Tibial nerve (tissue), 4 donors: ENCODE measurements at places on chromosomes 2 and 18.

DNA sequence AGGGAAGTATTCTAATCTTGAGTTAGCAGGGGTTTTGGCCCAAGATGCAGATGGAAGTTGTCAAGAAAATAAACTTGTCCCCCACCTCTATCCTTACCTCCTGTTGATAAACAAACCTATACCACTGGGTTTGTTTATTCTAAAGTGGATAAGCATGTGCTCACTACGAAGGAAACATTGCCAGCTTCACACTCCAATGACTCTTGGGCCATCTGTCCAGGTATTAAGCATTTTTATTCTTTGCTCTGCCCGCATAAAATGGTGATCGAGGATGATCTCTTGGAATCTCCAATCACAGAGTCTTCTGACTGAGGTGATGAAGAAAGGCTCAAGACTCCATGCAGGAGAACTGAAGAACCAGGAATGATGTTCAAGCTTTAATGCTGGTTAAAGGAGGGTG, 1908.4 kb upstream of the PIK3C3 start:
- DNase-seq, result no peak

DNA sequence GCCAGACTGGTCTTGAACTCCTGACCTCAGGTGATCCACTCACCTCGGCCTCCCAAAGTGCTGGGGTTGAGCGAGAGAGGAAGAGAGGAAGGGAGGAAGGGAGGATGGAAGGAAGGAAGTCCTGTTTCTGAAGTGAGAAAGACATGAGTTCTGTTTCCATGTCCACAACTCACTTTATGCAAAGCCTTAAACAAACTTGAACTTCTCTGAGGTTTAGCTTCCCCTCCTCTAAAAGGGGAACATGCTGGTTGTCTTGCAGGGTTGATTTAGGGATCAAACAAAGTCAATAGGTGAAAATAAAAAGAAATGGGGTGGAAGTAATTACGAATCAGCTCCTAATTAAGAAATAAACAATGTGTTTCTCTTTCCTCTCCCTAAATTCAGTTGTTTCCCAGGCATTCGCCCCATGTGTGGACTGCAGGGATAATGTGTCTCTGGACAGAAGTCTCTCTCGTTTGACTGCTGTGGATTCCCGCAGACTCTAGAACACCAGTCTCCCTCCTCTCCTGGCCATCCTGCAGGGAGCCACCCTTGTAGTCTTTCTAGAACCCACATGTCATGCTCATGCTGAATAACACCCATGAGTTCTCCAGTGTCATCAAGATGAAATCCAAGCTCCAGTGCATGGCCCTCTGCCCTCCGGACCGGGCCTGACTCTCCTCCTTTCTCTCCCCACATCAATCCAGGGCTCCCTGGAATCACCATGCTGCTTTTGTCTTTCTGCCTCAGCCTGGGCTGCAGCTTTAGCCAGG, 229.3 kb upstream of the TRIB2 start:
- no peak for DNase-seq

DNA sequence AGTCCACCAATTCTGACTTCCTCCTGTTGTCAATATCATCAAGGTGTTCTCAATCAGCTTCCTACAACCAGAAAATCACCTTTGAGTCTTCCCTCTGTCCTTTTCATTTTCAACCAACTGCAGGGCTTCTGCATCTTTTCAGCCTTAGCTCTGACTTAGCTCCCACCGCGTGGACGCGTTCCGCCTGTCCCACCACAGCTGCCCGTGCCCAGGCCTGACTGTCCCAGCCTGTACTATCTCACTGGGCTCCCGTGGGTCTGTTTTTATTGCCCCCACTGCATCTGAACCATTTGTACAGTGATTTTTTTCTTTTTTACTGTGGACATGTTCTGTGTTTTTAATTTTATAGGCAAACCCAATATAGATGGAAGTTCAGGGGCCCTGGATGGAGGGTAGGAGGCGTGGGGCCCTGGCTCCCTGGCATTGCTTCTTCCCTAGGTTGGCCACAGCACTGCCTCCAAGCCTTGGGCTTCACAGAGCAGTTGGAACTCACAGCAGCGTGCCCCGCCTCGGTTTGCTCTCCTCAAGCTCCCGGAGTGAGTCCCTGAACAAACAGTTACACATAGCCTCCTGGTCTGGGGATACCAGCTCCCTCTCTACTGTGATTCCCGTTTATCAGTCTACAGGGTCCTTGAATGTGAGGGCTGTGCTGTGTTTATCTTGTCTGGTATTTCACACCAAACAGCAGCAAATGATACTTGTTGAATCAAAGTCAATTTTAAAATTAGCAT, 280.6 kb upstream of the PXDN start:
- no peak for DNase-seq

GRCh38 chr2:30157616-30158015, 10.8 kb downstream of the YPEL5 start:
- DNase-seq, result no peak

- no peak for DNase-seq
Observed at GRCh38 chr2:85240055-85240454, 87.7 kb downstream of the TGOLN2 start.

- DNase-seq, result no peak
Observed at GRCh38 chr18:63907664-63908063, at the start of gene SERPINB10. Gene SERPINB10 (plus strand): TSS chr18:63907958. CDS start chr18:63915511, 7,553 bp downstream.

DNA sequence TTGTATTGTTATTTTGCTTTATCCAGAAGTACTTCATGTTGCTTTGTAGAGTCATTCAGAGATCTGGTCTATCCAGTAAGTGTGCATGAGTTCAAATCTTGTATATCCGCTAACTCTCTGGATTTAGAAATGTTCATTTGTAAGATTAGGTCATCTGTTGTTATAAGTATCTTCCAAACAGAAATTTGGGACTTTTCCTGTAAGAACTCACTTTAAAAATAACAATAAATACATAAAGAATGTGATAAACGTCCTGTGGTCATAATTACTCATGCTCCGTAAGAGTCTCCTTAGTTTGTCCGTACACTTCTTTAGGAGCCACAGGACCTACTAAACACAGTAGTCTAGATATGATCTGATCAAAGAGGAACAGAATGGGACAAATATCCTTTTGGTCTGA, 699.9 kb upstream of the SLC8A1 start:
- DNase-seq, result no peak

DNA sequence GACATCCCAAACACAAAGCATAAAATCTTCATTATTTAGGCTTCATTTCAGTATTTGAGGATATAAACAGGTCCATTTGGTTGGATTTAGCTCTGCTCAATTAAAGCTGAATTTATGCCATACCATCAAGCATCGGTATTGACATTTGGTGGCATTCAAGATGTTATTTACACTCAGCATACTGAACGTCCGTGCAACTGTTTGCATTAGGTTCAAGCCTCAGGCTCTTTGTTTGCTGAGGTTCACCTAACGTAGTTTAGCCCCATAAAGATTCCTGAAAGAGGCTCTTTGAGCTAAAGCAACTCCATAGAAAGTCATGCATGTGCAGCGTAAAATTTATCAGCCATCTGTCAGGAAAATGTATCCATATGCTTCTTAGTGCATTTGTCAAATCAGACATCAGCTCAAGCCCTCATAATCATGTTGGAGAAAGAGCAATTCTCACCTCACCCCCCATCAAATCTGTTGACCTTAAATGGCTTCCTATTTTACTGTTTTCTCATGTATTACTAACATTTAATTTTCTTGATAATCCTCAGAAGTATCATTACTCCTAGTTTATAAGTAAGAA, 366.9 kb downstream of the EPHA4 start:
- no peak for DNase-seq

DNA sequence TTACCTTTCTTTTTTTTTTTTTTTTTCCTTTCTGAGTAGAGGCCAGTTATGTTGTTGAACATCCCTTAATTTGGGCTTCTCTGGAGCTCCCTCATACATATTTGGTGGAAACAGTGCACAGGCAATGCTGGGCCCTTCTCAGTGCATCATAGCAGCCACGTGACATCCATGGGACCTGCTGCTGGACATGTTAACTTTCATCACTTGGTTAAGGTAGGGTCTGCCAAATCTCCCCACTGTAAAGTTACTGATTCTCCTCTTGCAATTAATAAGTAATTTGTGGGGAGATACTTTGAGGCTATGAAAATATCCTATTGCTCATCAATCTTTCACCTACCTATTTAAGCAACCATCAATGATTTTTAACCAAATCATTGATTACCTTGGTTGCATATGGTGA, 211.5 kb upstream of the LYPD1 start:
- no peak for DNase-seq

DNA sequence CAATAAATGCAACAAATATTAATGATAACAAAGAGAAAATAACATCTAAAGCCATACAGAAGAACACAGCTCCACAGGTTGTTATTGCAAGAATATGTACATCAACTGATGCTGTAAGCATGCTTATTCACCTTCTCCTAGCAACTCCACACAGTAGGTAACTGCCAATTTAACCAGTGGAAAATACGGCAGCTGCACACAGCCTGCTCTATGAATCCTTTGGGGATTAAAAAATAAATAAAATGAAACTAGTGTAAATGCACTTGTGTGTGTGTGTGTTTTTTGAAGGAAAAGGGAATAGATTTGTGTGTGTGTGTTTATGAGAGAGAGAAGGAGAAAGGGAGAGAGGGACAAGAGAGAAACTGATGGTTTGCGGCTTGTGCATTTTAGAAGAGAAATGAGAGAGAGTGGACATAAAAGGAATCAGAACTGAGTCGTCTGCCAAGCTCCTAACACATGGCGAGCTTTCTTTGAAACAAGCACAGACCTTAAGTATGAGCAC, 96.2 kb upstream of the PDE1A start:
- no peak for DNase-seq

DNA sequence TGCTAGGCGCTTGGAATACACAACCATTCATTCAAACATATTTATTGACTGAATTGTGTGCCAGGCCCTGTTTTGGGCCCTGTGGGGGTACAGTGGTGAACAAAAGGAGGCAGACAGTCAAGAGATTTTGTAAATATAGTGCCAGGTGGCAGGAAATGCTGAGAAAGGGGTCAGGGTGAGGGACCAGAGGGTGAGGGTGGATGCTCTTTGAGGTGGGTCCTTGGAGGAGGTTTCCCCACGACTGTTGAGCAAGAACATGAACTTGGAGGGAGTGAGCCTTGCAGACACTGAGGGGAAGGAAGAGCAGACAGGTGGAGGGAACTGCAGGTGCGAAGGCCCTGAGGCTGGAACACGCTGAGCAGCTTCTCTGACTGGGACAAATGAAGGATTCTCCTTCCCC, 40.7 kb downstream of the ODC1 start:
- no peak for DNase-seq

DNA sequence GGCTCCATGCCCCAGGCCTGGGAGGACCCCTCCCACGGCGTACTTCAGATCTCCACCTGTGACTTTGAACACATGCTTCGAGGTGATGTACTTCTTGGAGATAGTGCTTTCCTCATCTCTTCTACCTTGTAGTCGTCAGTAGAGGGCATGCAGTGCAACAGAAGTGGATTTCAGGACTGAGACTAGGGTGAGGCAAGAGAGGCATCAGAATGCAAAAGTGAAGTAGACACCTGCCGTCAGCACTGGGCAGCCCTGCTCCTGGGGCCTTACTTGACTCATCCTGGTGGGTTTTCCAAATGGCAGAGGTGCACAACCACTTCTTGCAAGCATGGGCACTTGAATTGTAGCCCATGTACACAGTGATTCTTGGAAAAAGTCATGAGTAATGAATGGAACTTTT, 258.8 kb downstream of the NEDD4L start:
- DNase-seq, result no peak

GRCh38 chr2:127153691-127154158, 46.8 kb upstream of the BIN1 start:
- no peak for DNase-seq

DNA sequence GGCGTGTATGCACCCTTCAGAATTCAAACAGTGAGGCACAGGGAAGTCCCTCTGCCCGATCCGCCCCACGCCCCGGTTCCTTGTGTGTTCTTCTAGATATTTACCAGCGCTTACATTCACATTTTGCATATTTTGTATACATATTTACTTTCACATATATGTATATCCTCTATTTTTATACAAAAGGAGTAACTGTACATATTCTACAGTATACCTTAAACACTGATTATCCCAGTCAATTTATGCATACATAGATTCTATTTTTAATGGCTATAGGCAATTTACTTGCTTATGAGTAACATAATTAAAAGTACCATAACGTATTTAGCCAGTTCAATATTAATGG, 307 bp upstream of the DUSP11 start:
- no peak for DNase-seq

DNA sequence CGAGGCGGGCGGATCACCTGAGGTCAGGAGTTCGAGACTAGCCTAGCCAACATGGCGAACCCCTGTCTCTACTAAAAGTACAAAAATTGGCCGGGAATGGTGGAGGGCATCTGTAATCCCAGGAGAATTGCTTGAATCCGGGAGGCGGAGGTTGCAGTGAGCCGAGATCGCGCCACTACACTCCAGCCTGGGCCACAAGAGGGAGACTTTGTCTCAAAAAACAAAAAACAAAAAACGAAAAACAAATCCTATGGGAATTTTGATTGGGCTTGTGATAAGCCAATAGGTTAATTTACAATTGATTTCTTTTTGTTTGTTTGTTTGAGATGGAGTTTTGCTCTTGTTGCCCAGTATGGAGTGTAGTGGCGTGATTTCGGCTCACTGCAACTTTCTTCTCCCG, 24.2 kb upstream of the TOGARAM2 start:
- DNase-seq, result no peak

- no peak for DNase-seq
Observed at GRCh38 chr2:135742325-135742757, 686 bp downstream of the UBXN4 start.

DNA sequence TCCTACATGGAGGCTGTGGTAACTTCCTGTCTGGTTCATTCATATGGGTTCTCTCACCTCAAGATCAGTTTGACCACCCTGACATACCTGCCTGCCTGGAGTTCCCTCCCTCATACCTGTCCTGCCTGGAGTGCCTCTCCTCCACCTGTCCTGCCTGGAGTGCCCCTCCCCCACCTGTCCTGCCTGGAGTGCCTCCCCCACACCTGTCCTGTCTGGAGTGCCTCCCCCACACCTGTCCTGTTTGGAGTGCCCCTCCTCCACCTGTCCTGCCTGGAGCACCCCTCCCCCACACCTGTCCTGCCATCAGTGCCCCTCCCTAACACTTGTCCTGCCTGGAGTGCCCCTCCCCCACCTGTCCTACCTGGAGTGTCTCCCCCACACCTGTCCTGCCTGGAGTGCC, 461.9 kb downstream of the PTPRM start:
- no peak for DNase-seq

GRCh38 chr2:177553176-177553884, 160.8 kb downstream of the AGPS start:
- DNase-seq, result no peak

GRCh38 chr2:232129483-232129882, 168.0 kb downstream of the DIS3L2 start:
- no peak for DNase-seq

- DNase-seq, result no peak
Observed at GRCh38 chr18:59067873-59068272, 71.8 kb upstream of the SEC11C start.

GRCh38 chr2:217655651-217656050, 347.1 kb downstream of the TNS1 start:
- no peak for DNase-seq

DNA sequence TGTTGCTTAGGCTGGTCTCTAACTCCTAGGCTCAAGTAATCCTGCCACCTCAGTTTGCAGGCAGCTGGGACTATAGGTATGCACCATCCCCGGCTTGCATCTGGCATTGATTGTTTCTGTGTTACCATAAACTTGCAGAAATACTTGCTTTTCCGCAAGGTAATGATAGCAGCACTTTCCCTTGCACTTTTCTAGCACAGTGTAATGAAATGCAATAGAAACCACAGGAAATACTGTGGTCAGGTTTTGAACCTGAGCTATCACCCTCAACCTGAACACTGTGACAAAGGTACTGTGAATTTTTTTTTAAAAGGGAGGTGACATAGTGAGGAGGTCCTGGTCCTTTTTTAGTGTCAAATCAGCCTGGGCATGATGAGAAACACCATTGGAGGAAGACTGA, 38.3 kb downstream of the DHRS9 start:
- DNase-seq, result no peak

GRCh38 chr2:219560037-219560892, 11.1 kb downstream of the OBSL1 start:
- no peak for DNase-seq
